ENCODE measurements at places on chromosomes 7 and 10. TPM values are rescaled to one million over a fixed set of nuclear protein-coding genes. Genes with fewer than 3 reads are reported as not detected.

- no peaks in the 10 kb centered on the region for H3K36me3 ChIP-seq
- no peak overlapping the region for H3K27ac ChIP-seq
- no peaks in the 10 kb centered on the region for H3K27me3 ChIP-seq
- H3K4me1 ChIP-seq: no peaks in the 10 kb centered on the region
- no peak overlapping the region for H3K4me3 ChIP-seq
These were observed 10.5 kb downstream of the LSM5 start for GRCh38 chr7:32479574-32480200.

DNA sequence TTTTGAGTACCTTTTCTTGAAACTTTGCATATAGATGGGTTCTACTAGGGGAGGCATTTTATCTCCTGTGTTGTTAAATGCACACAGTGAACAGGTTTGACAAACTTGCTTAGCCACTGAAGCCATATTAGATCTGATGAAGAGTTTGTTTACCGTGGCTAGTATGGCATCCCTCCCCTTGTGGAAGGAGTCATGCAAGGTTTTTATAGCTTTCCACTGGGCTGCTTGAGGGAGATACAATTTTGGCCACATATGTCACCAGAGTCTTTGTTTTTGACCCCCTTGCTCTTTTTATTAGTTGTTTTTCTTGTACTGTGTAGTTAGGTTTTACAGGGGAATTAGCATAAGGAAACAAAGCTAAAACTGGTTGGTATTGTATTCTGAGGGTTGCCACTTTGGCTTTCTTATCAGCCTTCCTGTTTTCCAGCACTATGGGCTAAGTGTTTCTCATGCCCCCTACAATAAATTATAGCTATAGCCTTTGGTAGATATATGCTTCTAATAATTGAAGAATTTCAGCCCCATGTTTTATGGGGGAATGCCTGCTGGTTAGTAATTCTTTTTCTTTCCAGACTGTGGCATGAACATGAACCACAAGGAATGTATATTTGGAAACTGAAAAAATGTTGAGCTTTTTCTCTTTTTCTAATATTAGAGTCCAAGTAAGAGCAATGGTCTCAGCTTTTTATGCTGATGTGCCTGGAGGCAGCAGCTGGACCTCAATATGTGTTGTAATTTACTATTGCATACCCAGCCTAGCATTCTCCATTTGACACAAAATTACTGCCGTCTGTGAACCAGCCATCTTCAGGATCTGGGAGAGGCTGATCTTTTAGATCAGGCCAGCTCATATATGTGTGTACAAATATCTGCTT, 18.4 kb upstream of the STEAP2 start:
- no peak overlapping the region for H3K27ac ChIP-seq
- no peak for DNase-seq
- no peaks in the 10 kb centered on the region for H3K36me3 ChIP-seq
- no peak overlapping the region for H3K4me3 ChIP-seq
- no peaks in the 10 kb centered on the region for H3K27me3 ChIP-seq

- no peak overlapping the region for H3K27ac ChIP-seq
- no peak for DNase-seq
- H3K4me1 ChIP-seq: no peaks in the 10 kb centered on the region
- no peak overlapping the region for H3K4me3 ChIP-seq
- H3K27me3 ChIP-seq: no peaks in the 10 kb centered on the region
These were observed 28.0 kb downstream of the ZFAND4 start for GRCh38 chr10:45644527-45644926.

Gene MAGI2
- 24.7 TPM for total RNA-seq

DNA sequence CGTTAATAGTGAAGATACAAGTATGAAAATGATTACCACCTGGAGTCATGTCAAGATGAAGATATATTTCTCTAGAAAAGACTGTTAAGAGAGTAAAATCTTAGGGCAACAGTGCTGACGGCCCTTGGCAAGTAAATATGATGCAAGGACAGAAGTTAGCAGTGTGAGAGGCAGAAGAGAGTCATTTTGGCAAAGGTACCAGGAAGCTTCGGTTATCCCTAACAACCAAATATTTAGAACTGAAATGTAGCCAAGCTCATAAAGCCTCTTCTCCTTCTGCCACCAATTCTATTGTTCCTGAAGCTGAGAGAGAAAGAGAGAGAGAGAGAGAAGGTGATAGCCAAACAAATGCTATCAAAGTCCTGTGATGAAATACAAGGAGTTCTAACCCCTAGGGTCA, 109.6 kb downstream of the MACC1 start:
- H3K27ac ChIP-seq: no peak overlapping the region
- no peaks in the 10 kb centered on the region for H3K4me1 ChIP-seq
- H3K36me3 ChIP-seq: no peaks in the 10 kb centered on the region
- no peaks in the 10 kb centered on the region for H3K27me3 ChIP-seq
- H3K4me3 ChIP-seq: no peak overlapping the region
- DNase-seq: no peak

Gene TACC2
- total RNA-seq: 98.0 TPM

DNA sequence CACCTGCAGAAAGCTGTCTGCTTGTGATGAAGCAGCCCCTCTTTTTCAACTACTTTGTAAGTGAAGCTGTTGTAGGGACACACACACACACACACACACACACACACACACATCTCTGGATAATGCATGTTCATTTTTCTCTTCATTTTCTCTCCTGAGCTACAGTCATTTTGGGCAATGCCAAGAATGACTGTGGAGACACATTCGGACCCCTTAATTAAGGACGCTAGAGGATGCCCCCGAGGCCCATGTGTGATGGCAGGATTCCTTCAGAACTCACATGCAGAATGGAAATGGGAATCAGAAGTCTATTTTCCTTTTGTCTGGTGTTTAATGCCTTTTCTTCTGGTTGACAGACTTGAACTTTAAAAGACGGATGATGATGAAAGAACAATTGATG, 56.6 kb downstream of the CLRN3 start:
- H3K4me3 ChIP-seq: no peak overlapping the region
- H3K4me1 ChIP-seq: no peaks in the 10 kb centered on the region
- no peaks in the 10 kb centered on the region for H3K36me3 ChIP-seq
- no peaks in the 10 kb centered on the region for H3K27me3 ChIP-seq
- no peak overlapping the region for H3K27ac ChIP-seq

- peaks cover 19% of the 10 kb centered on the region for H3K4me1 ChIP-seq
- no peak overlapping the region for H3K4me3 ChIP-seq
- H3K27ac ChIP-seq: no peak overlapping the region
- no peaks in the 10 kb centered on the region for H3K36me3 ChIP-seq
These were observed 172.4 kb downstream of the COBL start for GRCh38 chr7:51144178-51144577.

- no peak for DNase-seq
- H3K4me1 ChIP-seq: no peaks in the 10 kb centered on the region
- H3K4me3 ChIP-seq: no peak overlapping the region
- H3K36me3 ChIP-seq: peaks cover 4% of the 10 kb centered on the region
These were observed 108.9 kb downstream of the COL13A1 start for GRCh38 chr10:69910561-69910960.

- H3K27ac ChIP-seq: peak overlapping the region; percentile 88
- H3K27me3 ChIP-seq: no peaks in the 10 kb centered on the region
- H3K36me3 ChIP-seq: no peaks in the 10 kb centered on the region
- DNase-seq: no peak
These were observed 49.4 kb downstream of the AKR1D1 start for GRCh38 chr7:138125598-138126111.

Gene ANKRD61
- total RNA-seq: 0.15 TPM

GRCh38 chr7:515628-516027, 4.0 kb downstream of the PDGFA start:
- H3K27me3 ChIP-seq: peaks cover 15% of the 10 kb centered on the region
- no peak for DNase-seq
- peaks cover 12% of the 10 kb centered on the region for H3K4me1 ChIP-seq
- H3K4me3 ChIP-seq: no peak overlapping the region
- H3K36me3 ChIP-seq: no peaks in the 10 kb centered on the region

GRCh38 chr10:1546431-1547110, 190.8 kb downstream of the ADARB2 start:
- no peaks in the 10 kb centered on the region for H3K27me3 ChIP-seq
- no peak overlapping the region for H3K4me3 ChIP-seq
- no peak overlapping the region for H3K27ac ChIP-seq
- H3K4me1 ChIP-seq: peaks cover 9% of the 10 kb centered on the region
- no peak for DNase-seq

- H3K27ac ChIP-seq: peak overlapping the region; percentile 28
- no peaks in the 10 kb centered on the region for H3K27me3 ChIP-seq
- no peak overlapping the region for H3K4me3 ChIP-seq
- peaks cover 3% of the 10 kb centered on the region for H3K36me3 ChIP-seq
- DNase-seq: peak; percentile 43
These were observed 9.8 kb downstream of the ZNF775 start for GRCh38 chr7:150388709-150389531.

Gene OR6V1
- total RNA-seq: not detected

GRCh38 chr10:132861116-132861691, 75.3 kb upstream of the NKX6-2 start:
- H3K4me1 ChIP-seq: no peaks in the 10 kb centered on the region
- no peak for DNase-seq
- H3K27ac ChIP-seq: no peak overlapping the region
- H3K4me3 ChIP-seq: no peak overlapping the region
- no peaks in the 10 kb centered on the region for H3K27me3 ChIP-seq

DNA sequence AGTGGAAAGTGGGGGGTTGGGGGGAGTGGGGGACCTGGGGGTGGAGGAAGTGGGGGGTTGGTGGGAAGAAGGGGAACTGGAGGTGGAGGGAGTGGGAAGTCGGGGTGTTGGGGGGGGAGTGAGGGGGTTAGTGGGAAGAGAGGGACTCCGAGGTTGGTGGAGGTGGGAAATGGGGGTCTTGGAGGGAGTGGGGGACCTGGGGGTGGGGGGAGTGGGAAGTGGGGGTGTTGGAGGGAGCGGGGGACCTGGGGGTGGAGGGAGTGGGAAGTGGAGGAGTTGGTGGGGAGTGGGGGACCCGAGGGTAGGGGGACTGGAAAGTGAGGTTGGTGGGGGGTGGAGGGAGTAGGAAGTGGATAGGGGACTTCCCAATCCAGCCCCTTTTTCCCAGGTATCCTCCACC, 906 bp upstream of the MMD2 start:
- no peak overlapping the region for H3K4me3 ChIP-seq
- H3K27me3 ChIP-seq: peaks cover 54% of the 10 kb centered on the region
- H3K27ac ChIP-seq: no peak overlapping the region

DNA sequence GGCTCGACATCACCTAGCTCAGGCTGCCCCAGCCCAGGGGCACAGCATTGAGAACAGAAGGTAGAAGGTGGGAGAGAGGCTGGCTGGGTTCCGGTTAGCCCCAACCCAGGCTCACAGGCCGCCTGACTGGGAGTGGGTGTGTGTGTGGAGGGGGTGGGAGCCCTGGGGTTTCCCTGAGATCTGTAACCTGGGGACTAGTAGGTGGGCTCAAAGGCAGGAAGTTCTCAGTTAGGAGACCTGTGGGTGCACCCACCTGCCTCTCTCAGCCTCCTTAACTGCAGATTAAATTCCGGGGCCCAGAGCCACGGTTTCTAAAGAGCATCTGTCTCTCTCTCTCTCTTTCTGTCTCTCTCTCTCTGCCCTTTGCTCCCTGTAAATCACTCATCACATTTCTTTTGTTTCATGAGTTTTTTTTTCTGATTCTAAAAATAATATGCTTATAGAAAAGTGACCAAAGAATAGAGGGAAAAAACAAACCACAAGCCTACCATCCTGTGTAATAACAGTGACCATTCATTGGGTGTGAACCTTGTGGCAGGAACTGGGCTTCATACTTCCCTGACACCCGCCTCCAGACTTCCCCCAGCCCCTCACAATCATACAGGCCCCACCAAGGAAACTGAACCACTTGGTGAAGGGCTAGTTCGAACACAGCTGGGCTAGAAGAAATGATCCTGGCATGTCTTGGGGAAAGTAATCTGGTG, 83.4 kb upstream of the SMNDC1 start:
- peaks cover 26% of the 10 kb centered on the region for H3K4me1 ChIP-seq
- no peaks in the 10 kb centered on the region for H3K27me3 ChIP-seq
- no peak for DNase-seq
- H3K36me3 ChIP-seq: no peaks in the 10 kb centered on the region

DNA sequence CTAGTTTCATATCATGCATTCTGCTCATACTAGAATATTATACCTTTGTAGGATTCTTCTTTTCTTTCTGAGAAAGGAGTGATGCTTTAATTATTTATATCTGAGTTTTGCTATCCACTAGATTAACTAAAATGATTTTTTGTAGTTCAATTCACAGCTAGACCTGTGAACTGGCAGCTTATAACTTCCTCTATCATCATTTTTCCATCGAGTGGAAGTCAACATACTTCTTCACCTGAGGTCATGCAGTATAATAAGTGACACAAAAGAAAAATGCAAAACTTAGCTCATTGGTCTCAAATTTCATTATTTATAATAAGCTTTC, 8.0 kb downstream of the LRRN3 start:
- H3K27ac ChIP-seq: no peak overlapping the region
- DNase-seq: no peak
- peaks cover 36% of the 10 kb centered on the region for H3K4me1 ChIP-seq
- H3K36me3 ChIP-seq: peaks cover 3% of the 10 kb centered on the region

- no peak overlapping the region for H3K27ac ChIP-seq
- no peaks in the 10 kb centered on the region for H3K36me3 ChIP-seq
- no peak for DNase-seq
- H3K4me1 ChIP-seq: peaks cover 5% of the 10 kb centered on the region
- H3K4me3 ChIP-seq: no peak overlapping the region
These were observed 207.4 kb downstream of the LHFPL3 start for GRCh38 chr7:104535841-104536240.

Gene NDUFB8
- 296 TPM for total RNA-seq

GRCh38 chr10:102414749-102415148, 3.8 kb downstream of the PSD start:
- H3K27ac ChIP-seq: no peak overlapping the region
- no peak overlapping the region for H3K4me3 ChIP-seq
- H3K36me3 ChIP-seq: no peaks in the 10 kb centered on the region
- peaks cover 22% of the 10 kb centered on the region for H3K27me3 ChIP-seq
- DNase-seq: no peak

- H3K4me3 ChIP-seq: no peak overlapping the region
- peak overlapping the region; percentile 84 for H3K27ac ChIP-seq
- H3K27me3 ChIP-seq: no peaks in the 10 kb centered on the region
- DNase-seq: peak; percentile 57
These were observed 18.3 kb upstream of the RHEB start for GRCh38 chr7:151537818-151538561.

DNA sequence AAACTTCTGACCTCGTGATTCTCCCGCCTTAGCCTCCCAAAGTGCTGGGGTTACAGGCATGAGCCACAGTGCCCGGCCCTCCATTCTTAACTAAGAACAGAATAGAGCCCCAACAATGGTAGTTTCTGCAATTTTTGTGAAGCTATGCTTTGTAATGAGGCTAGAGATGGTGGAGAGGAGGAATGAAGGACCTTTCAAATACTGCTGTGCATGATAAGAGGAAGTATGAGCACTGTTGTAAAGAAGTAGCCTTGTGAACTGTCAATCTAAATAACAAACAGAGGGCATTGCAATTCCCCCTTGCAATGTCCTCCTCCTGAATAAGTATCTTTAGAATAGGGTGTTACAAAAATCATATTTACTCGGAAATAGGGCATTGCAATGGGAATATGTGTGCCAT, 70.2 kb downstream of the EVX1 start:
- no peaks in the 10 kb centered on the region for H3K4me1 ChIP-seq
- no peak for DNase-seq
- H3K4me3 ChIP-seq: no peak overlapping the region
- no peaks in the 10 kb centered on the region for H3K36me3 ChIP-seq
